HEK293T (cell line): ENCODE measurements at places on chromosomes 7 and 10.

DNA sequence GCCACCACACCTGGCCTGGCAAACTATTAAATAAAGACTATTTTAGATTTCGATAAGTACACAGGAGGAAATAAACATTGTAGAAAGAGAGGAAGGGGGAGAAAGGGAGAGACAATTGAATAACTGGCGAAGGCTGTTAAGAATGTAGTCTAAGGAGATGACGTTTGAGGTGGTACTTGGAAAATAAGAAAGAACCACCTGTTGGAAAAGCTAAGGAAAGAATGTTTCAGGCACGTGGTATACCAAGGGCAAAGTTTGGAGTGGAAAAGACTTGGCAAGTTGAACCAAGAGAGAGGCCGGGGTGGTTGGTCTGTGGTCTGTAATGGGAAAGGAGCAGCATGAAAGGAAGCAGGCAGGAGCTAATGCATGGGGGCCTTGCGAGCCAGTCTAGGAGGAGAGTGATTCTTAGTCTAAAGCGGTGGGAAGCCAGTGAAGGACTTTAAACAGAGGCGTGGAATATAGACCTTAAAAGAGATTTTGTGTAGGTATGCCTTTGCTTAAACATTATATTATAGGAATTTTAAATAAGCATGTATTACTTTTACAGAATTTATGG is 9.4 kb downstream of the ING3 start:
- DNase-seq = no peak

DNA sequence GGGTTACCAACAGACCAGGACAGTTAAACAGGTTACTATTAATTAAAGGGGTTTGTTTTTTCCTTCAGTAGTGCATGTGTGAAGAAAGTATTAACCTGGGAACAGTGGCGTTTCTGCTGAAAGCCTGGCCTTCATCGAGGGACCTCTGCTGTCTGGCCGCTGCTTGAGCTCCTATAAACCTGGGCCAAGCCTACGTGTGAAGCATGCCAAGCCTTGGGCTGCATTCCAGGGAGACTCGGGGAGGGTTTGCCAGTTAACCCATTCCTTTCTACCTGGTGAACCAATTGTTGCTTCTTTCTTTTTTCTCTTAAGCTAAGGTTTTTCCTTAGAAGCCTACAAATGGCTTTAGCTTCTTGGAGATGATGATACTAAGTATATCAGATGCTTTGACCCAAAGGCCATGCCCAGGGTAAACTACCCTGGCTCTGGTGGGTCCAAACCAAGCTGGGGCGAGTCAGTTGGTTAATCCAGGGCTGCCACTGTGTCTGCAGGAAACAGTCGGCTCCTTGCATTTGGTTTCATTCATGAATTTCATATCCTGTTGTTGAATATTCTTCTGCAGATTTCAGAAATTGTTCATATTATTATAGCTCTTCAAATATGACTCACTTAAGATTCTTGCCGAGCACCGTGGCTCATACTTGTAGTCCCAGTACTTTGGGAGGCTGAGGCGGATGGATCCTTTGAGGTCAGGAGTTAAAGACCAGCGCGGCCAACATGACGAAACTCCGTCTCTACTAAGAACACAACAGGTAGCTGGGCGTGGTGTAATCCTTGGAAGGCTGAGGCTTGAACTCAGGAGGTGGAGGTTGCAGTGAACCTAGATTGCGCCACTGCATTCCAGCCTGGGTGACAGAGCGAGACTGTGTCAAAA is 23.8 kb downstream of the PFKP start:
- no peak for DNase-seq

- no peak for DNase-seq
Measured at GRCh38 chr10:77949167-77949566, 22.6 kb upstream of the DLG5 start.

GRCh38 chr7:44964831-44965440 is 13.9 kb downstream of the MYO1G start:
- DNase-seq = no peak

DNA sequence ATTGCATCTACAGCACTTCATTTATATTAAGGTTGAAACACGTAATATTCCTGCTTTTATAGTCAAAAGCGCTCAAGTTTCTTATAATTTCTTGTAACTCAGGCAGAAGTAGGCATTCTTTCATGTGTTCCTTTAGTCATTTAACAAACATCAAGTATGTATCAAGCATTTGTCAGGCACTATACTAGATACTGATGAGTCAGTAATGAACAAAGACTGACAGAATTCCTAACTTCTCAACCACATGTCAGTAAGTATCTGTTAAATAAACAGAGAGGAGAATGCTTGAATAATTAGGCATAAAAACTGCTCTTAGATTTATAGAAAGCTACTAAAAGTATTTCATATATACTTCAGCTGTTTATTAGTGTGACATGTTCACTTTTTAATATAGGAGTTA is 9.9 kb downstream of the CRPPA start:
- DNase-seq = no peak
